Kidney epithelial cell (primary cell): ENCODE measurements at places on chromosomes 13 and 19.

DNA sequence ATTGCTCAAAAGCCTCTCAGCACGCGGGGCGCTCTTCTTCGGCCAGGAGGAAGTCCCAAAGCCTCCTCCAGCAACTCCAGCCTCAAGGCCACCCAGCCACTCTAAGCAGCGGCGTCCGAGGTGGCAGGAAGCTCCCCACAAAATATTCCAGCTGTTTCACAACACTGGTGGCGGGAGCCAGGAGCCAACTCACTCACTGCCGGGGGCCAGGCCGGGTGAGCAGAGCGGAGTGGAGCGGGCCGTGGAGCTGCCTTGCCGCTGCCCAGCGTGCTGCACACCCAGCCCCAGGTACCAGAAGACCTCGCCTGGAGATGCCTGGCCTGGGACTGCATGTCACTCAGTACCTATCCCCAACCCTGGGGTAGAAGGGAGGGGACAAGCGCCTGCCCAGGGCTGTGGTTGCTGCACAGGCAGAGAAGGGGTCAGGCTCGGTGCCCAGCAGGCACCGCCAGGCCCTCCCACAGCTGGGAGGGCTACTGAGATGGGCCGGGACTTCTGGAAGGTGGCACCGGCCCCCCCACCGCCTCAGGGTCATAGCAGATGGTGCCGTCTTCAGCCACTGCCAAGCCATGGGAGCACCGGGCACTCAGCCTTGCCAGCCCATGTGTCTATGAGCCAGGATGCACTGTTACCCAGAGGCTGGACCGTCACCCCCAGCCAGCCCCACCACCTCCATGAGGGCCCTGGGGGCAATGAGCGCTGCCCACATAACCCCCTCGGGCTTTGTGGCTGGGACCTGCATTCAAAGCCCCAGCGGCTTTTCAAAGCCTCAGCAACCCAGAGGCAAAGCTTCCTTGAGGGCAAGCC is 59.2 kb downstream of the MLLT1 start:
- no peak for DNase-seq

DNA sequence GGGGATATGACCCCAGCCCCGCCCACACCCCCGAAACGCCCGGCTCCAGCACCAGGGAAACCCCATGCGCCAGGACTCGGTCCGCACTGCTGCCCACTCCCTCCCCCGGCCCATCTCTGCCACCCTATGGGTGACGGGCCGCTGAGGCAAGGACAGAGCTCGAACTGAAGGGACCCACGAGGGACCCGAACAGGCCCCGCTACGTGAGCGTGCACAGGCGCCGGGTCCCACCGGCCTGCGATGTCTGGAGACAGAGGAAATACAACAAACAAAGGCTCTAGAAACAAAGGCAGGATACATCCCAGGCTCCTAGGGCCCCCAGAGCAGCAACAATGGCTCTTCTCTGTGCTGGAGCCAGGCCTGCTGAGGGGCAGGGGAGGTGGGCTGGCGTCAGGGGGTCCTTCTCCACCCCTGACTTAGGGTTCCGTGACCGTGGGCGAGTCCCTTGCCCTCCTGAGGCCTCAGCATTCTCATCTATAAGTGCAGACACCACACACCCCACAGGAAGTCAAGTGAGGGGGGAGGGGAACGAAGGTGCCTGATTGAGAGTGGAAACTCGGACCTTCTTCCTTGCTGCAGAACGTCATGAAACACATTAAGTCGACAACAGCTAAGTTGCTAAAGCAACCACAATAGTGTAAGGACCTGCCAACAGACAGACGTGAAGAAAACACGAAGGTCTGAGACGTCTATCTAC is 3.1 kb downstream of the ABHD17A start:
- DNase-seq: no peak

GRCh38 chr19:6803036-6803404 is 30.5 kb downstream of the VAV1 start:
- no peak for DNase-seq

DNA sequence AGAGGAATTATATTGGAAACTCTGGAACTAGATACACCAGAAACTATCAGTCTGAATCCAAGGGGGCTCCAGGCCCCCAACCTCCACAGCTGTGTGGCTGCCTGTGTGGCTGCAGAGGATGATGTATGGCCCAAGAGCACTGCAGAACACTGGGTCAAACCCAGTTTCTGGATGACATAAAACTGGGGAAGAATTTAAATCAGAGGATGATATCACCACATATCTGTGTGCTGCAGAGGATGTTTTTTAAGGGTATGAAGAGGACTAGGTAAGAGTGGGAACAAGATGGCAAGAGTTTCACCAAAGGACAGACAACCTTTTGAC is 226.4 kb downstream of the SUCLA2 start:
- DNase-seq: no peak

DNA sequence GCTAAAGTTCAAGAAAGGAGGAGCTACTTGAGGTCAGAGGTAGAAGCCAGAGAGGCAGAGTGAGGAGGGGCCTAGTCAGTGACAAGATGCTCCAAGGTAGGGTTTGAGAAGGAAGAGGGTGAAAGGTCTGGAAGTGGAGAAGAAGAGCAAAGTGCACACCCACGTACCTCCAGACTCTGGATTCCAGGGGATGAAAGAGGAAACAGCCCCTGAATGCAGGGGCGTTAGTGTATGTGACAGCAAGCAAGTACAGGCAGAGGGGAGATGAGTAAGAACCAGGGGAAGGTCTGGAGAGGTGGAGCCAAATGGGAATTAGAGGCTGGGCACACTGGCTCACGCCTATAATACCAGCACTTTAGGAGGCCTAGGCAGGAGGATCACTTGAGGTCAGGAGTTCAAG is 8.7 kb downstream of the RPS28 start:
- DNase-seq: no peak

DNA sequence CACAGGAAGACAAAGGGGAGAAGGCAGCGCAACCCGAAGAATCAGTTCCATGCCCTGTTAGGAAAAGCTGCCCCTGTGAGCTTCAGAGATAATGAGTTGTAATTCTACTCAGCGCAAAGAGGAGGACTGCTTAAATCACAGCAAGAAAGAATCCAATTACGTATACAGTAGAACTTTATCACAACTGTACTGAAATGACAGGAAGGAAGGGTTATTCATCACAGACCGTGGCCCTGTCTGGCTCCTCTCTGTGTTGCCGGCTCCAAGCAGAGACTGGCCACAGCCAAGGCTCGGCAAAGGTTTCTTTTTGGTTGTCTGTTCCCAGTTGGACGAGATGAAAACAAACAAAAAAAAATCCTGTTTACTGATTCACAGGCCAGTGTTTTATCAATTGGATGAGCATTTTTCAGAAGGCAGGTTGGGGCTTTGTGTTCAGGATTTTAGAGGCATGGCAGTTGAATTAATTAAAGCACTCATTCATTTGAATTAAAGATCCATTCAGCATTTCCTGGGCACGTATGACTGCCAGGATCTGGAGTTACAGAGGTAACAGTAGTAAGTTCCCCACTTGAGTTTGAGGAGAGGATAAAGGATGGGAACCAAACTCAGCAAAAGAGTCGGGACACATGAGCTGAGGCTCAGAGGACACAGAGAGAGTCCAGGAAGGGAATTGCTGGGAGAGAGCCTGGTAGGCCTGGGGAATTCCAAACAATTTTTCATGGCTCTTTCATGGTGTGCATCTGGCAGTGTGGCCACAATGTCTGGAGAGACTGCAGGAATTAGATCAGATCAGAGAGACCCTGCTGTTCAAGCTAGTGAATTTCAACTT is 341.0 kb downstream of the DNAJC15 start:
- DNase-seq: no peak

DNA sequence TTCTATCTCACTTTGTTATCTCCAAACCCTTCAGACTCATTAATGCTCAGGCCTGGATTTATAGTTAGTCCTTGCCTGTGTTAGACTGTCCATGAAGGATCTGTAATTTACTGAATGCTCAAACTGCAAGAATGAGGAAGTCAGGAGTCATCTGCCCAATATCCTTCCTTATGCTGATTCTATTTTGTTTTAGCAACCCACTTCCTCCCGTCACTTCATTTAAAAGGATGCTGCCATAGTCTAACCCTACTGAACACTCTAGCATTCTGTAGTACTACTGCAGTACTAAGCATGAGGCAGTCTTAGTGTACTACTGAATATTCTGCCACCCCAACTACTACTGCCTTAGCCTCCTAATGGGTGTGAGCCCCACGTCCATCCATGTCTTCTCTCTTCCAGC is 1.5 kb downstream of the FCAR start:
- no peak for DNase-seq

DNA sequence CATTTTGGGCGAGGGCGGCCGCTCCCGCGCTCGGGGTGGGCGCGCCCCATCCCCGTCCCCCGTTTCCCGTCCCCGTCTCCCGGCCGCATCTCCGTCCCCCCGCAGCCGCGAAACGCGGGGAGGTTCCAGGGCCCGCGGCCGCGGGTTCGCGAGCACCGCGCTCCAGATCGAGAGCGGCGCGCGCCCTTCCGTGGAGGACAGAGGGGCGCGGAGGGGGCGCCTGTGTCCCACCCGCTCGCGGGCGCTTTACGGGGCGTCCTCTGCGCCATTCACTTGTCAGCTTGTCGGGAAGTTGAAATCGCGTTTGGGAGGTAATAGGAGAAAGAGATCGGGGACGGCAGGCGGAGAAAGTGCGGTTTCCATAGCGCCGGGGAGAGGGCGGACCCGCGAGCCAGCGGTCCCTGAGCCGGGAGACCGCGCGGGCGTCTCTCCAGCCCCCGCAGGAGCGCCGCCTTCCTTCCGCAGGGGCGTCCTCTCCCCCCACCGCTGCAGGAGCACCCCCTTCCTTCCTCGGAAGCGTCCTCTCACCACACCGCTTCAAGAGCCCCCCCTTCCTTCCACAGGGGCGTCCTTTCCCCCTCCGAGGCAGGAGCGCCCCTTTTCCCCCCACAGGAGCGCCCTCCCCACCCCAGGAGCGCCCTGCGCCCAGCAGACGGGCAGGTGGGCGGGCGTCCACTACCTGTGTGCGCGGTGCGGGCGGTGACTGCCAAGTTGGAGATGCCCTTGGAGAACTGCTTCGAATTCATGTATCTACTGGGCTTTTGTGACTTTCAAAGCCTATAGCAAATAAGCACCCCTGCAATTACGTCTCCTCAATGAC is 962 bp upstream of the IRS2 start:
- DNase-seq: no peak

GRCh38 chr19:28594737-28595136 is 618.2 kb downstream of the UQCRFS1 start:
- no peak for DNase-seq

- no peak for DNase-seq
Observed at GRCh38 chr19:33667141-33667650, 45.4 kb downstream of the CHST8 start.

DNA sequence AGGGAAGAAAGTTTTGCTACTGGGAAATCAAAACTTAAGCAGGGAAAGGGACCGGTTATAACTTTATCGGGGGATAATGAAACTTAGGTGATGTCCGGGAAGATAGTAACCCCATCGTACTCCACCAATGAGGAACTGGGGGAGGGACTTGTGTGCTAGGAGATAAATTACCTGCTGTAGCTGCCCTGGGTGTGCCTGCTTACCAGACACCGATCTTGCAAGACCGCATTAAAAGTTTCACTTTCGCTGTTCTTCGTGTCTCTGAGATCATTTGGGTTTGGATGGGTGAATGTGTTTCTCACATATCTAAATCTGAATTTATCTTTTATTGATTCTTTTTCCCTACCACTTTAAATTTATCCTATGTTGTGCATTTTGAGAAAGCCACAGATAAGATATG is 381.4 kb downstream of the SLITRK6 start:
- DNase-seq: no peak

GRCh38 chr19:41478171-41478570 is 35.2 kb downstream of the ERICH4 start:
- DNase-seq: no peak
